ENCODE measurements at places on chromosomes 5 and 9.

DNA sequence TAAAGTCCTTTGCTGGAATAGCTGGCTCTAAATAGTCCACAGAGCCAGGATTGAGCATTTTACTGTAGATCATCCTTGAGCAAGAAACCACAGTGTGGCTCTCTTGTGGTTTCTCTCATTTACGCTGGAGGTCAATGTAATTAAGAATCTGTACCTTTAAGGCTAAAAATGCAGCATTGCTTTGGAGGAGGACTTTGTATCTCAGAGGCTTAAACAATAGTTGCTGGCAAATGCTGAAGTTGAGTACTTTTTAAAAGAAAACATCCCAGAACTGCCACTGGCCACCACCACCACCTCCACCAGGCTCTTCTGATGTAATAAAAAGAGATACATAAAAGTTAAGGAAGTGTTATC, 177.3 kb upstream of the ADAMTSL1 start:
- peak; percentile 18 for DNase-seq

- DNase-seq = no peak
These were observed 845.9 kb downstream of the CDH9 start for GRCh38 chr5:26192486-26192885.

DNA sequence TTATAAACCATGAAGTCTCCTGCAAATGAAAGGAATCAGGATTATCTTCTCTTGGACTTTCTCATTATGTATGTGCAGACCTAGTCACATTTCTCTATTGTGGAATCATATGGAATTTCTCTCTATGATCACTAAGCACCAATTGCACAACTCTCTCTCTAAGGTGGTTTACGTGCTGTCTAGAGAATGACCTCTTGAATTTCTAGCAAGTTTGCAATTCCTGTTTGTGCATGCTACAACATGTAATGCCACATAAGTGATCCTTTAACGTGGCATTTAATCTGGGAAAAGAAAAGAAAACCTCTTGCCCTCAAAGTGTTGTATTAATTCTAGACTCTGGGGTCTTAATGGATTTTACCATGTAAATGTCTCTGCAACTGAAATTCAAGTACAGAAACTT, 5.0 kb upstream of the PPP2R2B start:
- DNase-seq = no peak

DNA sequence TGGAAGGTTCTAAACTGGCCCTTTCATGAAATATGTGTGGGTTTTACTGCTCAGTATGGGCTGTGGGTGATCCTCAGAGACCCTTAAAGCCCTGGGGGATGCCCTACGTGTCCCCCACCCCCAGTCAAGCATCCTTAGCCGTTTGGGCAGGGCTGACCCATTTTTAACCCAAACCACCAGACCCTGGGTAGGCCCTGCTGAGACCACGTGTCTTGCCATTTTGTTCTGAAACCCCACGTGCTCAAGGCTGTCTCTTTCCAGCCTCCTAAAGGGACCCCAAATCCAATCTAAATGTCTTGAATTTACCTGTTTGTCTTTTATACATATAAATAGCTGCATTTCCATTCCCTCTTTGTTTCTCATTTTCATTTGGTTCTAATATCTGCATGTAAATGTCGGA, 94.9 kb downstream of the PAX5 start:
- no peak for DNase-seq

DNA sequence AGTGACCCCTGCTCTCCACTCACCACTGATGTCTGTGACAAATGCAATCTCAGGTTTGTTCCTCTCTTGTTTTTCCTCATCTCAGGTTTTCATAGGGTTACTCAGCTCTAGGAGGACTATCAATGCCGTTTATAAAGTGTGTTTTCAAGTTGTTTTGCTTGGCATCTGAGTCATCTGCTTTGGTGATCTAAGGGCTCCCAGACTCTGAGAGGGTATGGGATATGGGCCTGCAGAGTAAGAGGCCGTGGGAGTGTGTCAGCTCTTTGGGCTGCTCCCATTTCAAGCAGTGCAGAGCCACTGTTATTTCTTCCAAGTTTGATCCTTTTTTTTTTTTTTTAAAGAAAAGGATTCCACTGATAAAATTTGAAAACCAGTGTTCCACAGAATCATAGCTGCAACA, 46.3 kb downstream of the NNT start:
- DNase-seq = peak; percentile 76

DNA sequence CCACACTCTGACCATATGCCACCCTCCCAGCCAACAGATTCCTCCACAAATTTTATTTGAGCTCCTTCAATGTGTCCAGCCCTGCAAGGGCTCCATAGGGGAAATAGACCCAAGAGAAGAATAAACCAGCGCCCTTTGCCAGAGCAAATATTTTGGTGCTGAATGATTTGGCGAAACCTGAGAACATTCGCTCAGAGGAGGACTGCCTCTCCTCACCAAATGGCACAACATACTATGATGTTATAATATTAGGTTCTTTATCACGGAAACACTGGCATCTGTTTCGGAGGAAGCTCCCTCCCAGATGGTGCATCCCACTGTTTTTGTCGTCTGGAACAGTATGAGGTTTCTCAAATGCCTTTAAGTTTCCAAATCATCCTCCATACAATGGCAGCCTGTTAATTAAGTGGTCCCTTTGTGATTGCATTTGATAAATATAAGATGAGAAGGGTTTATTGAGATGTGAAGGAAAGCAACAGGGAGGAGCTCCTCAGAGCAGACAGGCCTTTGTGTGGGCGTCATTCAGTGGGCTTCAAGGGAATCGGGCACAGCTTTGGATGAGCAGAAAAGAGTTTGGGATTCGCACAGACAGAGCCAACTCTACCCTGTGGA, 139.1 kb upstream of the ADRA1B start:
- DNase-seq = no peak

GRCh38 chr5:8247049-8247899, 378.3 kb downstream of the MTRR start:
- no peak for DNase-seq

GRCh38 chr9:3525096-3525835, 535 bp downstream of the RFX3 start:
- peak; percentile 34 for DNase-seq

GRCh38 chr5:33423018-33423630, 17.6 kb upstream of the TARS1 start:
- peak; percentile 32 for DNase-seq

GRCh38 chr9:107732781-107733522, 243.4 kb upstream of the KLF4 start:
- peak; percentile 91 for DNase-seq

- DNase-seq = no peak
These were observed 2111.3 kb downstream of the MAT2B start for GRCh38 chr5:165616490-165617405.

- peak; percentile 4 for DNase-seq
These were observed 441.6 kb upstream of the DMAC1 start for GRCh38 chr9:8241201-8241600.

DNA sequence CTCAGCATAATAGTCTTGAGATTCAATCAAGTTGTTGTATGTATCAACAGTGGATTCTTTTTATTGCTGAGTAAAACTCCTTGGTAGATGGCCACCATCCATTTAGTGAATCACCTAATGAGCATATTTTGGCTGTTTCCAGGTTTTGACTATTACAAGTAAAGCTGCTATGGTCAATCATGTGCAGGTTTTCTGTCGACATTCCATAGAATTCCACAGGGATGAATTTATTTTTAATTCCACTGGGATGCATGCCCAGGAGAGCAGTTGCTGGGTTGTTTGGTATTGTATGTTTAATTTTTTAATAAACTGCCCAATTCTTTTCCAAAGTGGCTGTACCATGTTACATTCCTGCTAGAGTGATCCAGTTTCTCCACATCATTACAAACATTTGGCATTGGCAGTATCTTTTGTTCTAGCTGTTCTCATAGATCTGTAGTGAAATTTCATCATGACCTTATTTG, 10.5 kb upstream of the S1PR3 start:
- DNase-seq = no peak

DNA sequence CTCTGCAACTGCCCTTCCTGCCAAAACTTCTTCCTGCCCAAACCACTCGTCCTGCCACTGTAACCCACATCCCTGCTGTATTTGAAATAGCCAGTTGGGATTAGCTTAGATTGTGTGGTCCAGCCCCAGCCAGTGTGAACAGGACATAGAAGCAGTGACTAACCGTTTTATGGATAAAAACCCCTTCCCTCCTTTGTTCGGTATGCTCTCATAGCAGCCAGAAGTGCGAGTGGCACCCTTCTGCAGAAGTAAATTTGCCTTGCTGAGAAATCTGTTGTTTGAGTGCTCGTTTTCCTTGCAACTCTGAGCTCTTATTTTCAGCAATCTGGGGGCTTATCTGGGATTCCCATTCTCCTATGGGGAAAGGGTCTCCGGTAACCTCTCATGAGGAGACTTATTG, 470.0 kb downstream of the PRDM9 start:
- DNase-seq = no peak
